Placental pericyte (primary cell): ENCODE measurements at places on chromosomes 3 and 15. TPM values are rescaled to one million over a fixed set of nuclear protein-coding genes. Genes with fewer than 3 reads are reported as not detected.

The ZDHHC3 gene
- total RNA-seq = 68.9 and 72.4 TPM in 2 replicates

The TTLL13 gene
- not detected in 2 replicates for total RNA-seq

The TNFAIP8L3 gene
- 0.44 and 2.9 TPM in 2 replicates for total RNA-seq

The LAMB2 gene
- total RNA-seq = 303 and 395 TPM in 2 replicates

The FAM174B gene
- 0.57 and 1.3 TPM in 2 replicates for total RNA-seq

The CPEB1 gene
- total RNA-seq = 3.3 and 5.9 TPM in 2 replicates

The HCN4 gene
- total RNA-seq = not detected in 2 replicates

The MOBP gene
- total RNA-seq = not detected in 2 replicates

The ARHGEF26 gene
- total RNA-seq = 5.5 and 6.0 TPM in 2 replicates

The ECT2 gene
- total RNA-seq = 11.2 and 94.8 TPM in 2 replicates

The CNTN6 gene
- under 0.01 TPM in 1 of 2 replicates, not detected in the other for total RNA-seq

The TMC3 gene
- total RNA-seq = not detected in 2 replicates

The OXTR gene
- 1.1 and 12.3 TPM in 2 replicates for total RNA-seq

The RTP3 gene
- total RNA-seq = not detected in 2 replicates

The LRRC3B gene
- total RNA-seq = not detected in 2 replicates

The HDGFL3 gene
- total RNA-seq = 32.2 and 39.2 TPM in 2 replicates

The GALNT15 gene
- total RNA-seq = 0.88 and 4.2 TPM in 2 replicates

The CNTN4 gene
- 2.6 and 4.0 TPM in 2 replicates for total RNA-seq

The ECE2 gene
- not detected in 2 replicates for total RNA-seq

The GUCA1C gene
- not detected in 2 replicates for total RNA-seq

The ACKR2 gene
- 0.14 TPM in 1 of 2 replicates, not detected in the other for total RNA-seq

The SIDT1 gene
- total RNA-seq = not detected in 2 replicates

The TUSC7 gene
- not detected in 2 replicates for total RNA-seq

The NR1I2 gene
- under 0.01 TPM in 1 of 2 replicates, not detected in the other for total RNA-seq

The PTX3 gene
- 130 and 602 TPM in 2 replicates for total RNA-seq

The TLR9 gene
- not detected in 2 replicates for total RNA-seq

The TMEM40 gene
- total RNA-seq = 0.86 TPM in 1 of 2 replicates, not detected in the other

The ASB14 gene
- 0.14 TPM in 1 of 2 replicates, not detected in the other for total RNA-seq

The UBE2E2 gene
- 16.8 and 23.9 TPM in 2 replicates for total RNA-seq

The SH3BP5 gene
- 5.6 and 14.2 TPM in 2 replicates for total RNA-seq

The CHRNA5 gene
- 0.66 and 2.0 TPM in 2 replicates for total RNA-seq
